ENCODE measurements at places on chromosomes 2 and 18. TPM values are rescaled to one million over a fixed set of nuclear protein-coding genes. Genes with fewer than 3 reads are reported as not detected.
A peak's percentile ranks its signal among the peaks of the same experiment; 100 is the strongest.

DNA sequence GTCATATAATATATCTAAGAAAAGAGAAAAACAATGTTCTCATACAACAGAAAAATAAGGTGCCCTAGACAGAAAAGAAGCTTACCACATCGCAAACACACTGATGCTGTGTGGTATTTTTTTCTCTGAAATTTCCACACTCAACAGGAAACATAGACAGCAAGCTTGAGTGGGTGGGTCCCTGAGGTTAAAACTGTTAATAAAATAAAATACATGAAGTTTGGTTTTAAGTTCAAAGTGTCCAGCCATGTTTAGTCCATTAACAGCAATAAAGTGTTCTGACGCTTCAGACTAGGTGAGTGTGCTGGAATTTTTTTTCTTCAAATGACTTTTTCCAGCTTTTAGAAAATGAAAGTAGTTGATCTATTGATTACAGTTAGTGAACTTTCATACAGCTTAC is 83.3 kb upstream of the EPB41L5 start:
- peaks cover 19% of the 10 kb centered on the region for H3K36me3 ChIP-seq
- peak overlapping the region; percentile 98 for H3K4me3 ChIP-seq
- peak overlapping the region; percentile 72 for H3K27ac ChIP-seq
- peaks cover 69% of the 10 kb centered on the region for H3K4me1 ChIP-seq
- peak; percentile 94 for DNase-seq

GRCh38 chr2:175576875-175577274 is 395.4 kb upstream of the ATP5MC3 start:
- no peaks in the 10 kb centered on the region for H3K36me3 ChIP-seq
- H3K27ac ChIP-seq: no peak overlapping the region
- H3K27me3 ChIP-seq: peaks cover 2% of the 10 kb centered on the region
- DNase-seq: no peak
- no peak overlapping the region for H3K4me3 ChIP-seq

GRCh38 chr2:58893656-58894351 is 652.7 kb upstream of the FANCL start:
- no peak overlapping the region for H3K4me3 ChIP-seq
- DNase-seq: no peak
- no peaks in the 10 kb centered on the region for H3K36me3 ChIP-seq
- no peak overlapping the region for H3K27ac ChIP-seq
- no peaks in the 10 kb centered on the region for H3K27me3 ChIP-seq
- H3K4me1 ChIP-seq: no peaks in the 10 kb centered on the region

- DNase-seq: no peak
- no peak overlapping the region for H3K27ac ChIP-seq
- no peaks in the 10 kb centered on the region for H3K27me3 ChIP-seq
Observed at GRCh38 chr2:120992791-120993555, 257.3 kb downstream of the GLI2 start.

DNA sequence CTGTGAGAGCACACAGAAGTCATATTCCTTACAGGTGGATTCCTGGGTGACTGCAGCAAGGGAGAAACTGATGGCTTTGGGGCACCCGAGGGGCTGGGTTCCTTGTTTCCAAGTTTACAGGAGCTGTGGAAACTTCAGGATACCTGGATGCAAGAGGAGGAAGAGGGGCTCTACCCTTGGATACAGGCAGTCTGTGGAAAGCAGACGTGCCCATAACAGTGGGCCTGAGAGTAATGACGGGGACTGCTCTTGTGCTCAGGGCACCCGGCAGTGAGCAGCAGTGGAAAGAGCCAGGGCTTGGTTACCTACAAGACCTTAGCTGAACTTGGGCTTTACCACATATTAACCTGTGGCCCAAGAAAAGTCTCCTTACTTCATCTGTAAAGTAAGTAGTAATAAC is 102.2 kb upstream of the TGFA start:
- no peak overlapping the region for H3K27ac ChIP-seq
- H3K4me1 ChIP-seq: peaks cover 4% of the 10 kb centered on the region
- no peak overlapping the region for H3K4me3 ChIP-seq
- DNase-seq: no peak
- H3K36me3 ChIP-seq: no peaks in the 10 kb centered on the region

- no peaks in the 10 kb centered on the region for H3K4me1 ChIP-seq
- no peak overlapping the region for H3K27ac ChIP-seq
- DNase-seq: no peak
- peaks cover 1% of the 10 kb centered on the region for H3K27me3 ChIP-seq
- no peak overlapping the region for H3K4me3 ChIP-seq
Observed at GRCh38 chr2:156702541-156702940, 266.4 kb downstream of the GPD2 start.

The ZNF532 gene
- total RNA-seq: 15.8 TPM
